Stimulated activated CD4-positive, alpha-beta T cell treated with anti-CD3 and anti-CD28 coated beads, Interleukin-1b, Interleukin-23, amount 100 ng/mL, for 1 hour (primary cell): ENCODE measurements at places on chromosomes 2 and 18.

DNA sequence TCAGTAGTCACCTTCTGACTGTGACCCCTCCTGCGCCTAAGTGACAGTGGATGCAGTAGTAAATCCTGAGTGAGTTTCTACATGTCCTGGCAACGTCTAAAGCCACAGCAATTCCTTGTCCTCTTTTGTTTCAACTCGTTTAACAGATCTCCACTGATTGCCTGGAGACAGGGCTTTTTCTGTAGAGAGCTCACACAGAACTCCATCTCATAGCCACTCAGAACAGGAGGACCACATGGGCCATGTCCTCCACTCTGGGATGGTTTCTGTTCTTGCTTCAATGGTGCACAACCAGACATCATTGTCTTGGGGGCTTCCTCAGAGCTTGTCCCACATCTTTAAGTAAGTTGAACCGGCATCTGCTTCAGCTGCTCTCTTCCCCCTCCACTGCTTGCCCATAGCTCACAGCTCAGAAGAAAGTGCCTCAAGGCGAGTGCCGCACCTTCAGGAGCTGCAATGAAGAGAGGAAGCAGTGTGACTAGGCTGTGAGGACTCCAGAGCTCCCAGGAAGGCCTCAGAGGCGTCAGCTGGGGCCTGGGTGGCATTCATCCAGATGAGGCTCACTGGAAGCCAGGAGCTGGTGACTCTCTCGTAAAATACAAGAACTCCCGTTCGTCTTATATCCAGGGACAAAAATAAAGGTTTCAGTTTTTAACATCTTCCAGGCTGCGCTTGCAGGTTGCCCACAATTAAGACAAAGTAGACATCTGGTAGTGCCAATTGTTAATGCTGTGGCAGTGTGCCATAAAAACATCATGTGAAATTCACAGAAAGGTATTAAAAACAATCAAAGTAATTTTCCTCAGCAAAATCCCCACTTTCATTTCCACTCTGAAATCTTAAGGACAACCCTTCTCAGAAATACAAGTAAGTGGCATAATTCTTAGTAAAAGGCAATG, 37.3 kb downstream of the ST3GAL5 start:
- no peak for DNase-seq

DNA sequence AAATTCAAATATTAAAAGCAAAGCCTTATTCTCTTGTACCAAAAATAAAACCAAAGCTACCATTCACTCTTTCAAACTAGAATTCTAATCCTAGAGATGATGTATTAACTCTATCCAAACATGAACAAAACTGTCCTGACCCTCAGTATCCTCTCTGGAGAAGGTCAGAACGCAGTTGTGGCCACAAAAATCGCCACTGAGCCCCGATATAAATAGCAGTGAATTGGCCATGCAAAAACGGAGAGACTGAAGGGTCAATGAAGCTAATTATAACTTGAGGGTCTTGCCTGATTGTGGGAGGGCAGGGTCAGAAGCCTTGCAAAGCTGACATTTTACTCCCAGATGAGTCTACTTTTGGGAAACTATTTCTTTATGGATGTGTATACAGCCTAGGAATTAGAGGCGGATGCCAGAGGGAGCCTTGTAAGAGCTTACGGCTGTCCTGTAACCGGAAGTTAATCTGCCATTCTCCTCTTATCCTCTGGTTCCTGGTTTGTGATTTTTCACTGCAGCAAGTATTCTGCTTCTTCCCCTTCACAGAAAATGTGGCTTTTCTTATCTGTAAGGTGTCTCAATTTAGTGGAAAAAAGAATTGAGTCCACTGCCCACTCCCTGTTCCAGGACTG, 28.1 kb downstream of the CAVIN2 start:
- no peak for DNase-seq

- no peak for DNase-seq
These were observed 889.1 kb upstream of the GCFC2 start for GRCh38 chr2:76599732-76600368.

- no peak for DNase-seq
These were observed 273.6 kb downstream of the SCG2 start for GRCh38 chr2:223328578-223328977.

GRCh38 chr2:191835539-191836350, 11.1 kb downstream of the CAVIN2 start:
- DNase-seq = no peak

DNA sequence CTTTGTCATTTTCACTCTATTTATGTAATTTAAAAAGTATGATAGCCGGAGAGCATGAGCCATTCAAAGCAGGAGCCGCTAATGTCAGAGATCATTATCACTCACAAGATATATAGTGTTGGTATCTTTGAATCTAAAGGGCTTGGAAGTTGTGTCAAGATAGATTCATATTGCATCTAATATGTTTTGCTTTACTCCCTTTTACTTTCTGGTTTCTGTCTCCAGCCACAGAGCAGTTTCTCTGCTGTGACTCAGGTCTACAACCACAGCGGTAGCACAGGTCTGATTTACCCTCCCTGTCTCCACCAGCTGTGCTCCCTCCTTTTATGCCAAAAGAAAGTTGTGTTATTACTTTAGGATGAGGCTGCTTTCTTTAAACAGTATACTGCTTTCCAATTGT, 424.0 kb downstream of the ARHGAP15 start:
- no peak for DNase-seq
